ENCODE measurements at places on chromosomes 1 and 21.
A peak's percentile ranks its signal among the peaks of the same experiment; 100 is the strongest.

DNA sequence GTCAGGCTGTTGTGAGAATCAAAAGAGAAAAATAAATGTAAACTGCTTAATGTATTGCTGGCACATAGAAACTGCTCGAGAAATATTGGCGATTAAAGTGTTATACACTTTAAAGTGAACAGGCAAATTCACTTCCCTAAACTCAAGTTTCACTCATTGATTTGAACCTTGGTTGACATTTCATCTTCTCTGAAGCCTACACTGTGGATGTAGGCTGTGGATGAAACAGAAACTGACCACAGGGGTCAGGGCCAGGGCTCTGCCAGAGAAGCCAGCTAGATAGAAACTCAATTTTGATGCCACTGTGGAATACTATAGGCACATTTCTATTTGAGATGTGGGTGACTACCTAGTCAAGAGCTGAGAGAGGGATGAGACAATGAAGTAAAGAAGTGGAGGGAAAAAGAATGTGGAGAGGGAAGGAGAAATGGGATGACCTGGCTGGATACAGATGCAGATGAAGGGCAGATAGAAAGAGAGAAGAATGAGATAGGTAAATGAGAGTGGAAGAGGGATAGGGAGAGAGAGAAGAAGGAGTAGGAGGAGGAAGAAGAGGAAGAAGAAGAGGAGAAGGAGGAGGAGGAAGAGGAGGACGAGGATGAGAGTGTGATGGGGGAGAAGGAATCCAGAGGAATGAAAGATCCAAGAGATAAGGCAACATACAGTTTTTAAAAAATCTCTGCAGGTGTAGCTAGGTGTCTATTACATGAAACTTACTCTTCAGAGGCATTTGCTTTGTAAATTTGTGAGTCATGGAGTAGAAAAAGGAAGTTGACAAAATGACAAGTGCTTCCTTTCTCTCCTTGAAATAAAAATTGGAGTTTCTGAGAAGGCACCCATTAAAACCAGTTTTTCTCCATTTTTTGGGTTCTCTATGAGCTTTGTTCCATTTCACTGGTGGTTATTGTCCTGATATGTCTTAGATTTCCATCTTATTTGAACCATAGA lies 17.4 kb upstream of the CD1D start:
- no peak for DNase-seq

GRCh38 chr1:61654067-61654466 lies 70.9 kb downstream of the TM2D1 start:
- no peak for DNase-seq

DNA sequence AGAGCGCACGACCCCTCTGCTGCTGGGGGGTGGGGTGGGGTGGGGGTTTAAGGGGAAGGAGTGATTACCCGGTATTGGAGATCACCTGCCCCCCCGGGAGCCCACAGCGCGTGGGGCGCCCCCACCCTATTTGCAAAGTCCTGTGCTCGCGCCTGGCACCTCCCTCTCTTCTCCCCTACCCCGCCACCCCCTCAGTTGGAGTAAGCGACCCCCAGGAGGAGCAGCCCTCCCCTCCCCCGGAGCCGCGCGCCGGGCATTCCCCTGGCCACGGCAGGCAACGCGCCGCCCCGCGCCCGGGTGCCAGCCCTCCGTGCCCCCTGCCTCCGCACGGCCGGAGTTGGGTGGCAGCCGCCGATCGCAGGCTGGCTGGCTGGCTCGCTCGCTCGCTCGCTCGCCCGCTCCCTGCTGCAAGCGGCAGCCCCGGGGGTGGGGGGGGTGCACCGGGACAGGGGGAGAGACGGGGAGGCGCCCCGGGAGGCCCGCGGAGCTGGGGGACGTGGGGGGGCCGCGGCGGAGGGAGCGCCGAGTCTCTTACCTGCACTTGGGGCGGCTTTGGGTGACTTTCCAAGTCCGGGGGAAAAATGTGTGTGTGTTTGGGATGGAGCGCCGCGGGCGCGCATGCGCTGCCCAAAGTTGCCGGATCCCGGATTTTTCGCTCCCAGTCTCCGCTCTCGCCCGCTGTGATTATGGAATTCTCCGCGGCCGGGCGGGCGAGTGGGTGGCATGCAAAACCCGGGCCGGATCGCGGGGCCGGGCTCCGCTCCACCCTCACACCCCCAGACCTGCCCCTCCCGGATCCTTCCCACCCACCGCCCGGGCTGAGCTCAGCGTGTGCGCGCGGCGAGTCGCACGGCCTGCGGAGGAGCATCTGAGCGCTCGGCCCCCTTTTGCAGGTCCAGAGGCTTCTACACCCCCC lies at the start of gene CASZ1:
TSS of gene CASZ1 (minus strand) at position 618 of the 916 bp plus-strand sequence. CDS start 102,757 bp downstream, outside the sequence.
- no peak for DNase-seq

GRCh38 chr1:172068334-172068733 lies 227.0 kb downstream of the DNM3 start:
- DNase-seq: no peak

GRCh38 chr1:30146448-30146847 lies 576.9 kb downstream of the MATN1 start:
- peak; percentile 80 for DNase-seq

DNA sequence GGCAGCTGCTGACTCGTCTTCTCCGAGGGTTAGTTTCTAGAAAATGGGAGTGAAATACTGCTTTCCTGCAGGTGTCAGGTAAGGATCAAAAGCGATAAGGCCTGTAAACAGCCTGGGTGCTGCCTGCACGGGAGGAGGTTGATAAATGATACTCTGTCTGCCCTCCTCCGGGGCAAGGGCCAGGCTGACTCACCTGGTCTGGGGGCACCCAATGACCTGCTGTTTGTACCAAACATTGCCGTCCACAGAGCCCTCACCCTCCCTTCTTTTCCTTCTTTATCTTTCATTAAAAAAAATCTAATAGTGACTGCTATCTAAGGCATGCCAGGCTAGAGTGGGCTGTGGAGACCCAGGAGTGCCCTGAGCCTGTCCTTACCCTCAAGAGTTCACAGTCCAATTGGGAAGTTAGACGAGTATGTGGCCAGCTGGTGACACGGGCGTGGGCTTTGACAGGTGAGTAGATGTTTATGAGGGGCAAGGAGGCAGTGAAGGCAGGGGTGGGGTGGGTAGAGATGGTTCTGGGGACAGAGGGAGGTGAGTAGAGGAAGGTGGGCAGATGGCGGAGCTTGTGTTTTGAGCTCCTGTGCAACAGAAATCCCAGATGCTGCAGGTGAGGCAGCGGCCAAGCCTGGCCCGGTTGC lies 16.2 kb downstream of the EDN2 start:
- DNase-seq: no peak

DNA sequence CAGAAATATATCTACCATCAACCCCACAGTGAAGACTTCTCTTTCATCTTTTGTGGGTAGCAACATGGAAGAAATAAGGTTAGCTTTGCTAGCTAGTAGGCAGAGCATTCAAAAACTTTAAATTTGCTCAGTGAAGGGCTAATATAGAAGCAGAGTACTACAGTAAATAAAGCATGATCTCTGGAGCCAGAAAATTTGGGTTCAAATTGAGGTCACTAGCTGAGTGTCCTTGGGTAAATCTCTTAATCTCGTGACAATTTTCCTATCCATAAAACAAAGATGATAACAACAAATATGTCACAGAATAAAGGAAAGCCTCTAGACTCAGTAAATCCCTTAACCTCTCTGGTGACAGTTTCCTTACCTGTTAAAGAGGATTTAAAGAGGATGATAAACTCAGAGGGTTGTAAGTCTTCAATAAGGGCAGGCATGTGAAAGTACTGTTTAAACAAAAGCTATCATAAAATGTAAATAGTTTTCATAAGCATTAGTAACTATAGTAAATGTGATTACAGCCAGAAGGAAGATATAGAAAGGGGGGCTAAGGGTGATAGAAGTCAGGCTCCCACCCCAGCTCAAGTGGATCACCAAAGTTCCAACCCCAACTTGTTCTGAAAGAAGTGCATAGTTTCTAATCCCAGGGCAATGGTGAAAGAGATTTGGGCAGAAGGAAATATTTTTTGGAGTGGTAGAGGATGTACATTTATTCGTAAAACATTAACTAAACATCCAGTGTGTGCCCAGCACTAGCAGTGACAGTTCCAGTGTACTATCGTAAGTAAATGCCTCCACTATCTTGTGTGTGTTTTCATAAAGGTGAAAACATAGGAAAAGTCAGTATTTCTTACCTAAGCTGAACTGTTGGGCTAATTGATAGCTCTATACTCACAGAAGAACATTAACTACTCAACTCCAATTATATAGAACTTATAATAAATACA lies 24.8 kb downstream of the TM2D1 start:
- DNase-seq: no peak

DNA sequence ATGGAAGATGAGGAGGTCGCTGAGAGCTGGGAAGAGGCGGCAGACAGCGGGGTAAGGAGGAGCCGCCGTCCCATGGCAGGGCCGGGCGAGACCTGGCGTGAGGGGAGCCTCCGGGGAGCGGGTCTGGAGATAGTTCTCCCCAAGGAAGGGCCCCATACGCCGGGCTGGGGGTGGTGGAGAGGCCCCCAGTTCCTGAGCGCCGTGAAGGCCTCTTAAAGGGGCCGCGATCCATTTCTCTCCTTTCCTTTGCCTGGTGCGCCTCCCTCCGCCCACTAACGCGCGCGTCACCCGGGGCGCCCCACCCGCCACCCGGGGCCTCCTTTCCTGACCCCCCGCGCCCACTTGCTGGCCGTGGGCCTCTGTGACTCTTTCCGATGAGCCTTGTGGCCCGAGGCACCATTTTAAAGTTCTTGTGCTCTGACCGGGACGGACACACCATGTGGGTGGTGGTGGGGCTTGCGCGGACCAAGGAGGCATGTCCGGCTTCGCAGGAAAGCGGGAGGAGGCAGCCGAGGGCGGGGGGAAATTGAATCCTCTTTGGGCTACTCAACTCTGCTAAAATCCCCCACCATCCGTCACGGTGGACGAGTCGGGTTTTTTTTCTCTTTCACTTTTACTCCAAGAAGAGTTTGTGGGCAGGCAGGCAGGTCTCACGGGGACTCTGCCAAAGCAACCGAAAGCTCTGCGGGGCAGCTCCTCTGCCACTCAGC lies 371 bp downstream of the SZRD1 start:
- DNase-seq: peak; percentile 96

- no peak for DNase-seq
These were observed 610.1 kb upstream of the NEGR1 start for GRCh38 chr1:72892461-72892860.

DNA sequence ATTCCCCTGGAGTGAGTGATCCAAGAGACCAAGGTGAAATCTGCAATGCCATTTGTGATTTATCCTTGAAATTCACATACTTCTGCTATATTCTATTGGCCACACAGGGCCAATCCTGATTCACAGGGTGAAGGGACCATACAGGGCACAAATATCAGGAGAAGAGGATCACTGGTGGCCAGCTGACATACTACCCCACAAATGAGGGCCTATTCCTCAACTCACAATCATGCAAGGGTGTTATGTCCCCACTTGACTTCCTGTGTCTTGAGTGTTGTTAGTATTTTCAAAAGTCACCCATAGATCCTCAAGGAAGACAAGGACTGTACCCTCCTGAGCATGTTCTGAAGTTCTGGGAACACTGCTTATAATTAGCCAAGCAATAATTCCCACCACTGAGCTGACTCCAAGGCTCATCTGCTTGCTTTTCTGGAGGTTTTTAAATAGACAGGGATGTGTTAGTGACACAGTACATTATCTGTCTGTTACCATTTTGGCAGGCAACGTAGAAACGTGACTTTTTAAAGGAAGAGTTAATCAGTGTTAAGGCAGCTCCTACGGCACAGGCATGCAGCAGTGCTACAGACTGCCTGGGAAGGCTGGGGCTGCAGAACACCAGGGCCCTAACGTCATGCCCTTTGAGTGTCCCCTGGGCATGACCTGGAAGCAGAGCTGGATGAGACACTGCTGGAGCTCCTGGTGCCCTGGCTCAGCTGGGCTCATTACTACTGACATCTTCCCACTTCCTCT lies 137.4 kb downstream of the FAM78B start:
- DNase-seq: no peak

DNA sequence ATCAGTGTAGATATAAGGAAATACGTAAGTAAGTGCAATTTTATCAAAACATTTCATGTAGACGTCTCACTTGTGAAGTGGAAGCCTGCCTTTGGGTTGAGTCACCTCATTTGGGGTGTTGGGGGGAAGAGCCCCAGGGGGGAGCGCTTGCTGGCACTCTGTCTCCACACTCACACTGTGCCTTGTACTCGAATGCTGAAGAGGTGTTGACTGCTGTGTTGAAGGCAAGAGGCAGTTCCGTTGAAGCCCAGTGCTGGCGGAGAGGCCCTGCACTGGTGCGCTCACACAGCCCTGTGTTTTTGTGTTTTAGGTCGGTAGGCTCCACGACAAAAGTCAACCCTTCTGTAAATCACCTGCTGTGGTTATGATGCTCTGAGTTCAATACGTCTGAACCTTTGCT lies 131.9 kb upstream of the COL6A1 start:
- no peak for DNase-seq

All from esophagus muscularis mucosa (tissue), 4 donors.